Esophagus squamous epithelium (tissue), 5 donors: ENCODE measurements at places on chromosomes 4 and X.

GRCh38 chr4:169397762-169398161 lies 127.0 kb upstream of the SH3RF1 start:
- DNase-seq: no peak

DNA sequence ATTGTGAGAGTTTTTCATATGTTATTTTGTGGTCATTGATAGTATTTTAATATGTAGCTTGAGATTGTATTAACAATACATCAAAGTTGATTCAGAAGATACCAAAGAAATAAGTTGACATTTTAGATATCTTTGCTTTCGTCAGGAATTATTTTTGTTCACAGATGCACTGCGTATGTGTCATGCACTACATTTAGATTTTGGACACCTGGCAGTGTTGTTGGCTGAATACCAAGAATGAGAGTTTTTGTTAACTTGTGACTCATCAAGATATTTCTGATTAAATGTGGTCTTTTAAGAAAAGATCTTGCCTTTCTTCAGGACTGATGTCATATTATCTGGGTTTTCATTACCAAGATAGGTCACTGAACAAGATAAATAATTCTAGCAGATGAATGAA lies 633.4 kb downstream of the CENPC start:
- DNase-seq: no peak

- DNase-seq: no peak
Observed at GRCh38 chr4:182091128-182091527, 152.1 kb upstream of the TENM3 start.

- DNase-seq: no peak
Observed at GRCh38 chrX:3532581-3533085, 180.8 kb downstream of the PRKX start.

DNA sequence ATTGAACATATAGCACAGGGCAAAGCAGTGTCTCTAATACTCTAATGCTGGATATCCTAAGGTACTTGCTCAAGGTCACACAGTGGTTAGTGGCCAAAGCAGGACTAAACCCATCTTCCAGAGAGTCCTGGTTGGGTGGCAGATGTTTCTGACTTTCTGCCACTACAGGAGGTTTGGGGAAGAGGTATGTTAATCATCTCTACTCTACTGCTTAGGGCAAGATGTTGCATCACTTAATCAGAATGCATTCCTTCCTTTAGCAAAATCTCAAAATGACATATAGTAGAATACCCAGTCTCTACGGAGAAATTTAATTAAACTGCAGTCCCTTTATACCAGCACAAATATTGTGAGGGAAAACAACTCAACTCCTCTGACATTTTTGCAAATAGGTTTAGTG lies 190.7 kb upstream of the FAM241A start:
- no peak for DNase-seq

- DNase-seq: no peak
Observed at GRCh38 chrX:95950679-95951078, 734.0 kb upstream of the DIAPH2 start.

GRCh38 chrX:46607916-46608315 lies 34.4 kb downstream of the CHST7 start:
- DNase-seq: no peak

DNA sequence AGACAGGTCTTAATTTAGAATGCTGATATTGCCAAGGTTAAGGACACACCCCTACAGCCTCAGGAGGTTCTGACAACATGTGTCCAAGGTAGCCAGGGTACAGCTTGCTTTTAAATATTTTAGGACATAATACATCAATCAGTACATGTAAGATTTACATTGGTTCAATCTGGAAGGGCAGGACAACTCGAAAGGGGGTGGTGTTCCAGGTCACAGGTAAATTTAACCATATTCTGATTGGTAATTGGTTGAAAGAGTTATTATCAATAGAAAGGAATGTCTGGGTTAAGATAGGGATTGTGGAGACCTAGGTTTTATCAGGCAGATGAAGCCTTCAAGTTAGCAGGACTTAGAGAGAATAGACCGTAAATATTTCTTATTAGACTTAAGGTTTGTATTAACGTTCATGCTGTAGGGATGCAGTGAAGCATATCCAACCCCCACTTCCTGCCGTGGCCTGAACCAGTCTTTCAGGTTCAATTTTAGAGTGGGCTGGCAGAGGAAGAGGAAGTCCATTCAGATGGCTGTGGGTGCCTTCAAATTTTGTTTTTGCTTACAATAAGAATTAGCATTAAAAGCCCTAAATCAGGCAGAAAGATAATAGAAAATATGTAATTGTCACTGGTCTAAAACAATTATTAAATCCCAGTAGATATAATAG lies 136.5 kb upstream of the GALNTL6 start:
- no peak for DNase-seq

DNA sequence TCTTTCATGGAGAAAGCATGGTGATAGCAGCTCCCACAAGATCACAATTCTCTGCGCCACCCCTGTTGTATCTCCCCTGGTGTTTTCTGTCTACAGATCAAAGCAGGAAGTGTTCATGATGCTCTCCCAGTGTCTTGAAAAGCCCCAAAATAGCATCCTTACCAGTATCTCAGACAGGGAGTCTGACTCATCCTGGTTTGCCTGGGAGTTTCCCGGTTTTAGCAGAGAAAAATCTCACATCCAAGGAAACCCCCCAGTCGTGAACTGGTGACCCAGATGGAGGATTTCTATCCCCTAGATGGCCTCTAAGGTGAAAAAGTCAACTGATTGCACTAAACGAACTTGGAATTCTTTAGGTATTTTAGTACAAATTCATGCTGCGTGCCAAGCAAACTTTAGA lies 64.3 kb upstream of the NR0B1 start:
- DNase-seq: no peak

DNA sequence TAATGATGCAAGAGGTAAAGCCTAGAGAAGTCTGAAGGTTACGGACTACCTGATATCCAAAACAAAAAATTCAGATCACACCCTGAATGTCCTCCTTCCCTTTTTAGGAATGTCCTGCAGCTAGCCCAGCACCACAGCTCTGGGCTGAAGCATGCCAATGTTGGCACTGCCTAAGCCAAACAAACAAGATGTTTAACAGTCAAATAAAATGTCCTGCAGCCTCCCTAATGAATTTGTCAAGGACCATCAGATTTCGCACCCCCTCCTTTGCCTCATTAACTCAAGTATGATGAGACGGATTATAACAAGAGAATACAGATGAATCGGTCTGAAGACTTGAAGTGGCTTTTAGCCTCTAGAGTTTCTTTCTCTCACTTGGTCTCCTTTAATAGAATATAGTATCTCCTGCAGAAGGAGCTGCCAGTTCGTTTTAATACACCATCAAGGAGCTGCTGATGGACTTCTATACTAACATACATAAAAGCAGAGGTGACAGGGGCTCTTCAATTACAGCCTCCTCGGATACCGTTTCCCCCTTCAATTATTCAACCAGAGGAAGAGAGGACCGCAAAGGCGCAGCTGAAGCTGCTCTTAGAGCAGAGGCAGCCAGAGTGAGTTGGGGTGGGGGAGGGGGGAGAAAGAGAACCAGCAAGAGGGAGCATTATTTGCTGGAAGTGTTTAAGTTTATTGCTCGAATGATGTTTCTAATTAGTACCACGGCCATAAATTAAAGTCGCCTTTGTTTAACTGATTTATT lies 3.0 kb upstream of the MAB21L2 start:
- no peak for DNase-seq

DNA sequence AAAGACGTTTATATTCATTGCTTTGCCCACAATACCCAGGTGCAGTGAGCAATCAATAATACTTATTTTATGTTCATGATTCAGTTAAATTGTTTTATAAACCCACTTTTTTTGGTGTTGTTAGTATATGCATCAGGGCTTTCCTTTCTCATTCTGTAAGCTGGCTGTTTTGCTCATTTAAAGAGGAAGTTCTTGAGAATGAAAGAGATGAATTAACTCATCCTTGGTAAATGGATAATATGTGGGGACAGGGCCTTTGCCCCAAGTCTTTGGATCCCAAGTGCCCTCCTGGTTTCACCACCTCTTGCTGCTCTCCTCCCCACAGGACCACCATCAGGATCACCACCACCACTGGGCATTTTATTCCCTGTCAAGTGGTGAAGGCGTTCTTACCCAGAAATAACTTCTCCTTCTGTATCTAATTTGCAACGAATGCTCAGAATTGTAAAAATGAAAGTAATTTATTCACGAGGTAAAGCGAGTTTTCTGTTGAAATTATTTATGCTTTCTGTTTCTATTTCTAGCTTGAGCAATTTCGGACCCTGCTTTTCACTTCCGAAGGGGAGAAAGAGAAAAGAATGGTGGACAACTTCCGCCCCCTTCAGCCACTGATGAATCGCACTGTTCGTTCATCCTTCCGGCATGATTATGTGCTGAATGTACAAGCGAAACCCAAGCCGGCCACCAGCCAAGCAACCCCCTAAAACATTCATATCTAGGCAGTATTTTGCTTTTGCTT lies 8.2 kb upstream of the ZRSR2 start:
- DNase-seq: no peak

DNA sequence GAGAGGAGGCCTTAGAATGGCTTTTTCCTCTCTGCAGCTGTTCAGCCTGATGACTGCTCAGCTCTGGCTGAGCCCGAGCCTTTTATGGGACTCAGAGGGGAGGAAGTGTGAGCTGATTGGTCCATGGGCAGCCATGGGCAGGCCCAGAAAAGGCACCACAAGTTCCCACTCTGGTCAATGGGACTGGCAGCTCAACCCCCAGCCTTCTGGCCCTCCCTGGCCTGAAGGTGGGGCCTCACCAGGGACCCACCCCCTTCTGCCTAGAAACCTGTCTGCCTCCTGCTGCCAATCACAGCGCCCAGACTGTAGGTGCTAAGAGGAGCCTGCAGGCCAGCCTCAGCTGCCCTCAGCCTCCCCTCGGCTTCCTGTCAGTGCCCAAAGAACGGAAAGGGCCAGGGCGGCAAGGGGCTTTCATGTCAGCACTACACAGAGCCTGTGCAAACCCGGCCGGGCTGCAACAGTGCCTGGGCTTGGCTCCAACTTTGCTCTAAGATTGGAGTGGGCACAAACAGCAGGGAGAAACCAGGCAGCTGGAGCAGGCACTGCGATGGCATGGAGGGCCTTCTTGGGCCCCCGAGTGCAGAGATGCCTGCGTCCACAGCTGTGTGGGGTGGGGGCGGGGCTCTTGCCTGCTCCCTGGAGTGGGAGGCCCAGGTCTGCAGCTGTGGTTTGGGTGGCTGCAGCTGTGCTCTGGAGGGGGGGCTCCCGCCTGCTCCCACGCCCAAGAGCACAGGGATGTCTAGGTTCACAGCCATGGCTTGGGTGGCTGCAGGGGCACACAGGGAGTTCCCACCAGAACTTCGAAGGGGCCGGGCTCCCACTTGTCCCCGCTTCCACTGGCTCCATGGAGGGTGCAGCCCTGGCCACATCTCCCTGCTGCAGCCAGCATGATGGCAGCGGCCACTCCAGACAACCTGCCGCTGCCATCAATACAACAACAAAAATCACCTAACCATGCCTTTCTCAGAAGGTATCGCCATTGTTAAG lies 92.6 kb downstream of the NXF2 start:
- no peak for DNase-seq

GRCh38 chrX:25597551-25597950 lies 540.6 kb upstream of the MAGEB18 start:
- no peak for DNase-seq

- DNase-seq: no peak
Observed at GRCh38 chr4:187236209-187236890, 512.7 kb upstream of the FAT1 start.

DNA sequence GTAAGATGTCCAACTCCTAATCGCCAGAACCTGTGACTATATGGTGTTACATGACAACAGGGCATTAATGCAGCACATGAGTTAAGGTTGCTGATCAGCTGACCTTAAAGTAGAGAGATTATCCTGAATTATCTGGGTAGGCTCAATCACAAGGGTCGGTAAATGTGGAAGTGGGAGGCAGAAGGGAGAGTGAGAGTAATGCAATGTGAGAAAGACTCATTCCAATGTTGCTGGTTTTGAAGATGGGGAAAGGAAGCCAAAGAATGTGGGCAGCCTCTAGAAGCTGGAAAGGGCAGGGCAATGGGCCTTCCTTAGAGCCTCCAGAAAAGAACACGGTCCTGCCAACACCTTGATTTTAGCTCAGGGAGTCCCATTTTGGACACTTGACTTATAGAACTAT lies 67.4 kb downstream of the STX18 start:
- DNase-seq: no peak

GRCh38 chr4:87567191-87567590 lies 38.0 kb upstream of the SPARCL1 start:
- no peak for DNase-seq

DNA sequence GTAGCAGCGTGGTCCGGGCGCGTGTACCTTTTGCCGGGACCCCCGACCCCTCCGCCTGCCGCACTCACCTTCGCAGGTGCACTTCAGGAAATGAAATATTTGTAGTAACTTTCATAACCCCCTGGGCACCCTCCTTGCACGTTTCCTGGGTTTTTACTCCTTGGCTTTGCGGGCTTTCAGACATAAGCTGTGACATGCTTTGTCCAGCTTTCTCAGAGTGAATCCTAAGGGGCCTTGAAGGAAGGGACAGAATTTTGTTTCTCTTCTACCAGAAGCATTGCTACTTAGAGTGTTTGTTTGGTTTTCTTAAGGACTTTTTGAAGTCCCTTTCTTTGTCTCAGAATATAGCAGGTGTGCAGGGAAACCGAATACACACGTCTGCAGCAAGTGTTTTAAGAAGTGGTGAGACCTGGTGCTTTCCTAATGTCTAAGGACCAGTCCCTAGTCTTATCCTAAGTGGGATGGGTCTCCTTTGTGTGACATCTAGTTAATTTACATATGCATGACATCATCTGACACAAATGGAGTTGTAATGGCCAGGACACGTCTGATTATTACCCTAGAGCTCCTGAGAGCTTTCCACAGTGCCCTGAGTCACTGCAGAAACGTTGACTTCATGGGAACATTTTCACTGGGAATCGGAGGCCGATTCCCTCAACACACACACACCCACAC lies 1.3 kb downstream of the FAM149A start:
- no peak for DNase-seq

GRCh38 chr4:17583276-17583675 lies 6.3 kb downstream of the LAP3 start:
- DNase-seq: no peak

DNA sequence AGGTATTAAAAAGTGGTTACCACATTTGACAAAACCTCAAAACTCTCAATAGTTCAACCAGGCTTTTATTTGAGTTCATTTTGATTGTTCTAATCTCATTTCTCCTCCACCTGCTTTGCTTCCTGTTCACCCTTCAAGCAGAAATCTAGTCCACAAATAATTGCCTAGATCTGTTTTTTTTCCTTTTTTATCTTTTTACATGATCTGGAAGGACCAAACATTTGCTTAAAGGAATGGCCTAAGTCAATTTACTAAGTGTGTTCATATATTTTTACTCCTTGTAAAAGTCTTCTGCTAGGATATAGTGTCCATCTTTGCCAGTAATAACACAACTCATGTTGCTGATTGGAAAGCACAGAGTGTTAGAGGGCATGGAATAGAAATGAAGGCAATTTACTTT lies 26.2 kb upstream of the VEGFD start:
- no peak for DNase-seq

GRCh38 chr4:99710681-99711345 lies 53.2 kb upstream of the C4orf54 start:
- DNase-seq: no peak

DNA sequence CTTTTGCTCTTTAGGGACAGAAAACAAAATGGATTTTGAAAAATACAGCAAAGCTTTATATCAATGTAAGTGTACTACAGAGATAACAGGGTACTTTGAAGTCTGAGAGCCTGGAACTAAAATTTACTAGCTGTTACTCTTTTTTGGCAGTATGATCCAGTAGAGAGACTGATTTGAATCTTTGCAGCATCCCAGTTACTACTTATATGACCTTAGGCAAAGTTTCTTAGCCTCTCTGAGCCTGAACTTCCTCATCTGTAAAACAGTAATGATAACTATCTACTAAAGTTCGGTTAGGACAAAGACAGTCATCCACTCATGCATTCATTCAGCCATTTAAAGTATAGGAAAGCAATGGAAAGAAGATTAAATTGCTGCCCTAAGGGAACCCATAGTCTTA lies 10.1 kb downstream of the BRWD3 start:
- DNase-seq: no peak
